ENCODE measurements at places on chromosomes 5 and 9. TPM values are rescaled to one million over a fixed set of nuclear protein-coding genes. Genes with fewer than 3 reads are reported as not detected.

GRCh38 chr9:84671586-84672521 is 2.3 kb downstream of the NTRK2 start:
- DNase-seq, result no peak

IL31RA gene
- total RNA-seq, result not detected

GRCh38 chr5:142808878-142809598 is 38.9 kb downstream of the ARHGAP26 start:
- no peak for DNase-seq

GRCh38 chr9:35385042-35385441 is 104.9 kb upstream of the RUSC2 start:
- no peak for DNase-seq

GRCh38 chr9:135277219-135278201 is 190.0 kb downstream of the OLFM1 start:
- no peak for DNase-seq

GRCh38 chr5:141680751-141681201 is 1.3 kb downstream of the ARAP3 start:
- no peak for DNase-seq

DNA sequence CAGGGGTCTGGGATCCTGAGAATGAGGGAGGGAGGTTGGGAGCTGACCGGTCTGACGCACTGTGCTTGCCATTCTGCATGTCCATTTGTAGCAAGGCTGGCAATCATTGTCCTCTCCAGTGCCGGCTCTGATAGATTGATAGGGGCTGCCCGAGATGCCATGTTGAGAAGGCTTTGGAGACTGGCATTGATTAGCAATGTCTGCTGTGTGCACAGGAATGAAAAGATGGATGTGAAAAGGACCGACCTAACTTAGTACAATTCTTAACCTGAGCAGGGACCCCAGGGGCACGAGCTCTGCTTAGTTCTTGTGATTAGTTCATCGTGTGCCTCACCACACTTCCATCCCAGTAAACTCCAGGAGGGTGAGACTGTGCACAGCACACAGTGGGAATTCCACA is 17.0 kb downstream of the NEK6 start:
- DNase-seq, result no peak

CFAP90 gene
- total RNA-seq, result 0.72 TPM

SPARC gene
- total RNA-seq, result 717 TPM

Measured in ovary (tissue), 10 donors.